ENCODE measurements at places on chromosomes 13 and 19. TPM values are rescaled to one million over a fixed set of nuclear protein-coding genes. Genes with fewer than 3 reads are reported as not detected.

Gene PTH2
- total RNA-seq = not detected

Gene WASF3
- total RNA-seq = 0.42 TPM

DNA sequence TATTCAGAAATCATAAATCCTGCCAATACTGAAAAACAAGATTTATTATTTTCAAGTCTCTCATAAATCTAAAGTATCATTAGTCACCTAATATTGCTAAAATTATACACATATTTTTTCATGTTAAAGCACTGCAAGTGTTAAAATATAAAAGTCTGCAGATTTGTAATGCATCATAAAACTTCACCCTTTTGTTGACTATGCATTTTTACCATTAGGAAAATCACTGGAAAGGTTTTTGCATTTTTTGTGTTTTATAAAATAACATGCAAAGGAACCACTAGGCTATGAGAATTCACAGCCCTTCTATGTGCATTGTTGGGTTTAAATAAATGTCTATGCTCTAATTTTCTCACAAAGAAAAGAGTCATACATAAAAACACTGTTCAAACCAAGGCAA is 407.3 kb downstream of the DACH1 start:
- no peak overlapping the region for H3K4me3 ChIP-seq
- H3K4me1 ChIP-seq = no peaks in the 10 kb centered on the region
- no peaks in the 10 kb centered on the region for H3K36me3 ChIP-seq
- no peak overlapping the region for H3K27ac ChIP-seq
- no peak for DNase-seq

DNA sequence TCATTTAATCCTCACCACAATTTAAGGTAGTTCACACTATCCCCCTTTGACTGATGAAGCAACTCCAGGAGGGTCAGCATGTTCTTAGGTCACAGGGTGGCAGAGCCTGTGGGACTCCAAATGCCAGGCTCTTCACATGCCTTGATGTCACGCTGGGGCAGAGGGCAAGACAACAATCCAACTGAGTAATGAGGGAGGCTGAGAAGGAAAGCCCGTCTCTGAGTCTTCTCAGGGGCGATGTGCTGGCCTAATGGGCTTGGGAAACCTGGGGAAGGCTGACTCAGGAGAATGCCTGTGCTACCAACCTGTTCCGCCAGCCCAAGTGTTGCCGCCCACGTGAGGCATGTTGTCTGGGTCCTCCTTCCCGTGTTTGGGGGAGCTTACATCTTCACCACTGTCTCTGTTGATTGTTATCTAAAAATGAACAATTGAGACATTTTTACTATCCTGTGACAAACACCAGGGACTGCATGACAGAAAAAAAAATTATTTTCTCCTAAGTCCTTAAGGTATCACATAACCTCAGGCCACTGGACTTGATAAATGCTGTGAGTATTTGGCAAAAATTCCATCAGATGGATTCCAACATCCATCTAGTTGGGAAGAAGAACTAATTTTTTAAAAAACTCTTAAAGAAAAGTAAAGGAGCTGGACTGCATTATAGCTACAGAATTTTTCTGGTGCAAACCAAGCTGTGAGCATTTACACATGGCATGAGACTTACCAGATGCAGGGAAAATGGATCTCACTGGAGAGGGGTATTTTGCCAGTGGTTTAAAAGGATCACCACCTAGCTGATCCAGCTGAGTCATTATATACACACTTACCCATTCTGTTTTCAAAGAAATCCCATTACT is 157.5 kb downstream of the RGCC start:
- H3K27me3 ChIP-seq = no peaks in the 10 kb centered on the region
- H3K4me3 ChIP-seq = no peak overlapping the region
- peaks cover 16% of the 10 kb centered on the region for H3K36me3 ChIP-seq
- no peak for DNase-seq
- H3K27ac ChIP-seq = no peak overlapping the region

DNA sequence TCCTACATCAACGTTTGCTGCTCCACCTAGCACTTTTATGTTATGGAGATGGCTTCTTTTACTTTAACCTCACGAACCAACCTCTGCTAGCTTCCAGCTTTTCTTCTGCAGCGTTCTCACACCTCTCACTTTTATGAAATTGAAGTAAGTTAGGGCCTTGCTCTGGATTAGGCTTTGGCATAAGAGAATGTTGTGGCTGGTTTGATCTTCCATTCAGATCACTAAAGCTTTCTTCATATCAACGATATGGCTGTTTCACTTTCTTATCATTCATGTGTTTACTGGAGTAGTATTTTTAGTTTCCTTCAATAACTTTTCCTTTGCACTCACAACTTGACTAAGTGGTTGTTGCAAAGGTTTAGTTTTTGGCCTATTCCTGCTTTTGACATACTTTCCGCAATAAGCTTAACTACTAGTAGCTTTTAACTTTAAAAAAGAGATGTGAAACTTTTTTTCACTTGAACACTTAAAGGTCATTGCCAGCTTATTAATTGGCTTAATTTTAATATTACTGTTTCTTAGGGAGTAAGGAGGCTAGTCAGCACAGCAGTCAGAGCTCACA is 60.0 kb upstream of the SPRY2 start:
- no peaks in the 10 kb centered on the region for H3K27me3 ChIP-seq
- H3K4me1 ChIP-seq = peaks cover 24% of the 10 kb centered on the region
- peak overlapping the region; percentile 78 for H3K27ac ChIP-seq
- no peak for DNase-seq

Gene LHB
- not detected for total RNA-seq

- no peaks in the 10 kb centered on the region for H3K27me3 ChIP-seq
- peak overlapping the region; percentile 79 for H3K27ac ChIP-seq
- peaks cover 13% of the 10 kb centered on the region for H3K4me1 ChIP-seq
- DNase-seq = peak; percentile 18
These were observed 619 bp downstream of the MED16 start for GRCh38 chr19:892243-892893.

- peak overlapping the region; percentile 93 for H3K27ac ChIP-seq
- peak overlapping the region; percentile 88 for H3K4me3 ChIP-seq
- H3K4me1 ChIP-seq = peaks cover 5% of the 10 kb centered on the region
- peaks cover 56% of the 10 kb centered on the region for H3K36me3 ChIP-seq
- H3K27me3 ChIP-seq = no peaks in the 10 kb centered on the region
- DNase-seq = peak; percentile 57
These were observed 825 bp downstream of the GMIP start for GRCh38 chr19:19642506-19643157.

Gene TSC22D1
- 191 TPM for total RNA-seq

Gene VSTM1
- total RNA-seq = 1.1 TPM

Gene ATP4B
- 0.38 TPM for total RNA-seq

DNA sequence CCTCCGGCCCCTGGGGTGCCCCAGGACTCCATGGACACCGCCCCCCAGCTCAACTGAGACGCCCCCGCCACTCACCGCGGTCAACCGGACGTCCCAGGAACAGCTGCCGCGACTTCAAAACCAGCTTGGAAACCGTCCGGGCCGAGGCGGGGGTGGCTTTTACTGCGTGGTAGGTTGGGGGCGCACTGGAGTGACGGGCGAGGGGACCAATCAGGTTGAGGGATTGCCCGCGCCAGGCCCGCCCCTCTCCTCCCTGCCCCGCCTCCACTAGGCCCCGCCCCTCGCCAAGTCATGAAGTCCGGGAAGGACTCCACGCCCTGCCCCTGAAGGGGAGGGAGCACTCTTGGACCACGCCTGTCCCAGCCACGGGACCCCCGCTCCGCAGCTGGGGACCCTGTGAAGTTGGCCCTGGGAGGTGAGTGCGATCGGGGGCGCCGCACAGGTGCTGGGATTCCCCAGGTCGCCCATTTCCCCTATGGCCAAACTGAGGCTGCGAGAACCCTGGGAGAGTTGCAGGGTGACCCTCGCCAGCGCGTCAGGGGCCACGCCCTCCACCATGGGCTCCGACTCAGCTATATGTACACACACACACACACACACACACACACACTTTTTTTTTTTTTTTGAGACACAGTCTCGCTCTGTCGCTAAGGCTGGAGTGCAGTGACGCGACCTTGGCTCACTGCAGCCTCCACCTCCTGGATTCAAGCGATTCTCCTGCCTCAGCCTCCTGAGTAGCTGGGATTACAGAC is at the start of gene PLIN3:
Gene PLIN3 (minus strand): TSS at position 134 of the 752 bp plus-strand sequence. CDS start 6,273 bp downstream, outside the sequence.
- H3K4me3 ChIP-seq = peak within 1 kb of the TSS; percentile 82
- H3K4me1 ChIP-seq = peaks cover 28% of the 10 kb centered on the region
- H3K27ac ChIP-seq = peak within 1 kb of the TSS; percentile 81
- H3K27me3 ChIP-seq = no peaks in the 10 kb centered on the region
- H3K36me3 ChIP-seq = peaks cover 5% of the 10 kb centered on the region

DNA sequence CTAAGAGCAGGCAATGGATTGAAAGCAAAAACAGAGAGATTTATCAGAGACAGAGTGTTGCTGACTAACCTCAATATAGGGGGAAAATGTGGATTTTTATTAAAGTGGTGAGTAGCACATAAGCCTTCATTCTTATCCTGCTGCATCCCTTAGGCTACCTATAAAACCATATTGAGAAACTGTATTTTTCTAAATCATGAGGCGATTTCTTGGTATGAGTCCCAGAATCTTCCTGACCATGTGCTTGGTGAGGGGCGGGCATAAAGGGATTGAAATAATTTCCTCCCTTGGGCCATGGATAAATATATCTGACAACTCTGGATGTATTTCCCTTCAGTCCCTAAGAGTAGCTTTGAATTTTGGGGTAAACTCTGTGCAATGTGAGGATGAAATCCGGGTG is 72.8 kb downstream of the EFNB2 start:
- no peak overlapping the region for H3K27ac ChIP-seq
- no peaks in the 10 kb centered on the region for H3K27me3 ChIP-seq
- no peak overlapping the region for H3K4me3 ChIP-seq
- DNase-seq = no peak
- H3K36me3 ChIP-seq = no peaks in the 10 kb centered on the region

DNA sequence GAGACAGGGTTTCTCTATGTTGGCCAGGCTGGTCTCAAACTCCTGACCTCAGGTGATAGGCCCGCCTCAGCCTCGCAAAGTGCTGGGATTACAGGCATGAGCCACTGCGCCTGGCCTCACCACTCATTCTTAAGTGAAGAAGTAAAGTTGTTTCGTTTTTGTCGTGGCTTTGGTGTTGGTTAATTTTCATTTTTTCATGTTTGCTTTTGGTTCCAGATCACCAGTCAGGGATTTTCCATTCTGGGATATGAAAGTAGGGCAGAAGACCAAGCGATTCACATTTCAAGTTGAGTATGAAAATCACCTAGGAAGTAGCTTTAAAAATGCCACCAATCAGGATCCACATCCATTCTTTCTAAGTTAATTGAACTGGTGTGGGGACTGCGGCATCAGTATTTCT is 289.9 kb downstream of the DIAPH3 start:
- no peaks in the 10 kb centered on the region for H3K4me1 ChIP-seq
- no peak overlapping the region for H3K4me3 ChIP-seq
- H3K27me3 ChIP-seq = no peaks in the 10 kb centered on the region
- DNase-seq = no peak
- no peak overlapping the region for H3K27ac ChIP-seq

Gene KLF1
- 2.5 TPM for total RNA-seq

DNA sequence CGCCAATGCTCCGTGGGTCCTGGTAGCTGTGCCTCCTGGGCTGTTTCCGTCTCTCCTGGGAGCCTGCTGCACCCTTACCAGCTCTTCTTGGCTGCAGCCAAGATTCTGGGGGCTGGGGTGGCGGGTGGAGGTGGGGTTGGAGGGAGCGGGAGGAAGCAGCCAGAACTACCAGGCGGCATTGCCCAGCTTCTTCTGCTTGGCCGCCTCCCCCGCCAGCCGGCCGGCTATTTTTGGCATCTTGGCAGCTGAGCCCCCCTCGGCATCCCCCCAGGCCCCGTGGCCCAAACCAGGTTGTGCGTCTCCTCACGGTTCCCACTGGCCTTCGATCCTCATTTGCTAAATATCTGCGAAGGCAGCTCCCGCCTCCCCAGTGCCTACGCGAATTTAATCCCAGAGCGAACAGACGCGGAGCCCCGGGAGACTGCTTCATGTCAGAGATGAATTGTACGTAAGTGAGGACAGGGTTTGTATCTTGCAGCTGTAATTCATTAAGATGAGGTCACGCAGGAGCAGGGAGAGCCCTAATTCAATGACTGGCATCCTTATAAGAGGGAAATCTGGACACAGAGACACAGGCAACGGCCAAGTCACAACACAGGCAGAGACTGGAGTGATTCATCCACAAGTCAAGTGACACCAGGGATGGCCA is 12.8 kb upstream of the PEAK3 start:
- H3K27ac ChIP-seq = no peak overlapping the region
- H3K4me1 ChIP-seq = peaks cover 11% of the 10 kb centered on the region
- no peak for DNase-seq
- H3K36me3 ChIP-seq = no peaks in the 10 kb centered on the region
- H3K4me3 ChIP-seq = no peak overlapping the region

DNA sequence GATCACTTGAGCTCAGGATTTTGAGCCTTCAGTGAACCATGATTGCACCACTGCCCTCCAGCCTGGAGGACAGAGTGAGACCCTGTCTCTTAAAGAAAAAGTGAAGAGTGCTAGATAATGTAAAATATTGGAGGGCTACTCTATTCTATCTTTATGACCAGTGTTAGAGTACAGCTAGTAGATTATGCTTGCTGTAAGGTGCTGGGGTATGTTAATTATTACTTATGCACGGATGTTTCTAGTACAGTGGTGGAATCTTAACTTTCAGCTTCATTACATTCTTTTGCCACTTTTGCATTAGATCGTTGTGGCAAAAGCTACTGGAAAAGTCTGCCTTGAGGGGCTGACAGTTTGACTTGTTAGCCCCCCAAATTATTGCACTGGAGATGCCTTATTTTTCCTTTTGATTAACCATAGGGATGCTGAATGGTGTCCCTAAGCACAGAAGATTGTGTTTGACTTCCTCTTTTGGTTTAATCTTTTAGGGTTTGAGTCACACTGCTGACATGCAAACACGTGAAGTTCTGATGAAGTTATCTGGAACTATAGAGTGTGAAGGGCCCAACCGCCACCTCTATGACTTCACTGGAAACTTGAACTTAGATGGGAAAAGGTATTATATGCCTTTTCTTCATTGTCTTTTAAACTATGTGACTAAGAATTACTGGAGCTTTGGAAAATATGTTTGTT is 169.8 kb downstream of the ATP8A2 start:
- H3K4me1 ChIP-seq = no peaks in the 10 kb centered on the region
- no peak for DNase-seq
- no peak overlapping the region for H3K4me3 ChIP-seq
- H3K27me3 ChIP-seq = no peaks in the 10 kb centered on the region
- no peaks in the 10 kb centered on the region for H3K36me3 ChIP-seq
- no peak overlapping the region for H3K27ac ChIP-seq

Gene LRRC4B
- total RNA-seq = 0.52 TPM

Gene CNN1
- 0.47 TPM for total RNA-seq

- no peaks in the 10 kb centered on the region for H3K27me3 ChIP-seq
- no peak overlapping the region for H3K27ac ChIP-seq
- H3K36me3 ChIP-seq = no peaks in the 10 kb centered on the region
- no peak for DNase-seq
These were observed 89.9 kb downstream of the MZT1 start for GRCh38 chr13:72637561-72637960.
